H54 (cell line): ENCODE measurements at places on chromosomes 3 and 15.

- DNase-seq: no peak
Measured at GRCh38 chr3:1214933-1215332, 122.1 kb downstream of the CNTN6 start.

GRCh38 chr3:6994081-6994668 lies 133.3 kb downstream of the GRM7 start:
- DNase-seq: no peak

DNA sequence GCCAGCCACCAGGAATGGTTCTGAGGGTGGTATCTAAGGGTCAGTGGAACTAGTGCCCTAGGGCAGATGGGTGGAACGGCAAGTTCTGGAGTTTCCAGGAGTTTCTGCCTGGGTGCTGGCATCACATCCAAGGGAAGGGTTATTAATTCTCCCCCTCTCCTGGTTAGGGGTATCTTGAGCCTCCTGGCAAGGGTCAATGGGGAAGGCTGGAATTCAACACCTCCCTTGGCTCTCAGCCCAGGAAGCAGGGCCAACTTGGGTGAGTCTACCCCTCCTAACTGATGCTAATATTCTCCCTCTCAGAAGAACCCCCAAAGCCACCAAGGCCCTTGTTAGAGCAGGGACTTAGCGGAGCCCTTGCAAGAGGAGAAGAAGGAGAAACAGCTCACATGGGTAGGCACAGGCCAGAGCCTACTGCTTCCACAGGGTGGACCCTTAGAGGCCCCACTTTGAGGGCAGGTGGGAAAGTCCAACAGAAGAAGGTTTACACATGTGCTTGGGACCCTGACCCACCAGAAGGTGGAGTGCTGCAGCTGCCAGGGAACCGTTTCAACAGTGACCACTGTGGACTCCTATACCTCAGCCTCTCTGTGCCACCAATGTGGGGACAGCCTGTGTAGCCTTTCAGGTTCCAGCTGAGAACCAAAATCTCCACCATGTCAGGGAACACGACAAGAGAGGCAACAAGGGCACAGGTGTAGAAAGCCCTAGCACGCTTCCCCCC lies 3.3 kb downstream of the TMEM115 start:
- DNase-seq: no peak

DNA sequence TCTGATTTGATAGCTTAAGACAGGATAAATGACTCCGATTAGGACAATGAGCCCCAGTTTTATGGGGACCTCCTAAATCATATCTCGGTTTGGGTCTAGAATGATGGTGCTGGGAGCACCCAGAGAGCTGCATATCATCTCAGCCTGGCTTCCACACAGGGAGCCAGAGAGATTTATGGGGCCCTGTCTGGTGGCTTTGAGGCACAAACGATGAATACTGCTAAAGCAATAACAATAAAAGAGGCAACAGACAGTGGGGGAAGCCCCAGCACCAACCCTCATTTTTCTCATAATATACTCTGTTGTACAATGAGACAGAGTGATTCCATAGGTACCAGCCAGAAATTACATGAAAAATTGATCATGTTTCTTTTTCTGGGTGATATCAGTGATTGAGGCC lies 889.0 kb upstream of the CFAP20DC start:
- no peak for DNase-seq

- no peak for DNase-seq
Measured at GRCh38 chr3:132196113-132196512, 121.1 kb upstream of the ACP3 start.

GRCh38 chr3:100189444-100189964 lies 71.3 kb upstream of the TBC1D23 start:
- no peak for DNase-seq

DNA sequence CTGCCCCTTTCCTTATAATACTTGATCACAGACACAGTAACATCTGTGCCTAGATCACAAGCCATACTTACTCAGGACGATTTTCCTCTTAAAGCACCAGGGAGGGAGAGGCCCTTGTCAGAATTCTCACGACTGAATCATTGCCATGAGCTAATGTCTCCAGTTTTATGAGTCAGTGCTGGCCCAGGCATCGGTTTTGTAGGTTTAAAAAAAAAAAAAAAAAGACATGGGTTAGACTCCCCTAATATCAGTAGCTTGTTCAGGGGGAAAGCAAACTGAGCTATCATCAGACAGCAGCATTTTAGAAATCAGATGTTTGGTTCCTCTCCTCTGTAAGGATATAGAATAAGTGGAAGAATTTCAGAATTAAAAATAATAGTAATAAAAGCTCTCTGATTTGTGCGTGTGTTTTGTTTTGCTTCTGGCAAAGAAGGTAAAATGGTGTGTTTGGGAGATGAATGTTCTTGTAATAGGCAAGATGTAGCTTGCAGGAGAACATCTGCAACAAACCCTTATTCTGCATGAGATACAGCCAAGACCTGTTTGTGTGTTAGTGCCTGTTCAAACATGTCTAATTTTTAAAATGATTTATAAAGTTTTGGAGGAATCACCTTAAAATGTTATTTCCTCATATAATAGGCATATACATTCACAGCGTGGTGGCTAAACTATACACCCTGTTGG lies 193.6 kb downstream of the TP63 start:
- DNase-seq: peak; percentile 72

DNA sequence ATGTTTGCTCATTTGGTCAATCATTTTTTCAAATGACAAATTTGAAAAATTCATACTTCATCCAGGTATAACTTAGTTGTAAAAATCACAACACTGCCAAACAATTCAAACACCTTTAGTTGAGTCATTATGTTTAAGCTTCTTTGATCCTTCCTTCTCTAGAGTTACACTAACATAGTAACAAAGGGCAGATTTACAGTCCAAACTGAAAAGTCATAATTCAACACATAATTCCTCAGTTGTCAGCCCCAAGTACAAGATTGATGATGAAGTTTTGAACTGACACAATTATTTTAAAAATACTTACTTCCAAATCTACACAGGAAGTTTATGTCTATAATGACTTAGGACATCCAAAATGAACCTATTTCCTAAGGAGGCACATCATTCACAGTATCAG lies 264.1 kb downstream of the LSAMP start:
- no peak for DNase-seq
